HFFc6 (cell line): ENCODE measurements at places on chromosomes 1 and 21.

DNA sequence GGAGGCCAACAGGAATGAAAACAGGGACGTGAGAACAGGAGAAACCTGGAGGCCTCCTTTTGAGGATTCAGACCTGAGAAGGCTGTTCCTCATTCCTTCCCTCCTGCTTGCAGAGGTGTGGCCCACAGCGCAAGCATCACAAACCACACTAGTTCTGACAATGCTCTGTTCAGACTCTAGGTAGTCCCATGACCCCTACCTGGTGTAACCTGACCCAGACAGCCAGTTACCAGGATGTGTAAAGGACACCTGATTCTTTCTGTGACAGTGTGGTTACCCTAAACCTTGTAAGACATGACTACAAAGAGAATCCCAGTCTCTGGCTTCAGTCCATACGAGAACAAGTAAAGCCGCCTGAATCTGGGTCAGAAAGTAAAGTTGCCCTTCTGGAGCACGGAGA, 3.2 kb downstream of the MECR start:
- DNase-seq, result no peak

DNA sequence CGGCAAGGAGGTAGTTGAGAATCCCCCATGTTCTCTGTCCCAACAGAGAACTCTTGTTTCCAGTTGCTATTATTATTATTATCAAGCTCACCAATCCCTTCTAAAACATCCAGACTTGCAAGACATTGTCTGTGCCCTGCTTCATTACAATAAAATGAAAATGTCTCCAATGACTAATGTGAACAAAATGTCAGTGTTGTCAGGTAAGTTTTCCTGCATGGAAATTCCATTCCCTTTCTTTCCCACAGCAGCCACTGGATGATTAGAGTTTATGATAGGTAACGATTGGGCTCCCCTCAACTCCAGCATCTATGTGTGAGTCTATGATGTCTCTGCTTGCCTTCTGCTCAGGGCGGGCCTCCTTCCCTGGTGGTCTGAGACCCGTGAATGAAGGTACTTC, 8.9 kb upstream of the DYRK1A start:
- no peak for DNase-seq

DNA sequence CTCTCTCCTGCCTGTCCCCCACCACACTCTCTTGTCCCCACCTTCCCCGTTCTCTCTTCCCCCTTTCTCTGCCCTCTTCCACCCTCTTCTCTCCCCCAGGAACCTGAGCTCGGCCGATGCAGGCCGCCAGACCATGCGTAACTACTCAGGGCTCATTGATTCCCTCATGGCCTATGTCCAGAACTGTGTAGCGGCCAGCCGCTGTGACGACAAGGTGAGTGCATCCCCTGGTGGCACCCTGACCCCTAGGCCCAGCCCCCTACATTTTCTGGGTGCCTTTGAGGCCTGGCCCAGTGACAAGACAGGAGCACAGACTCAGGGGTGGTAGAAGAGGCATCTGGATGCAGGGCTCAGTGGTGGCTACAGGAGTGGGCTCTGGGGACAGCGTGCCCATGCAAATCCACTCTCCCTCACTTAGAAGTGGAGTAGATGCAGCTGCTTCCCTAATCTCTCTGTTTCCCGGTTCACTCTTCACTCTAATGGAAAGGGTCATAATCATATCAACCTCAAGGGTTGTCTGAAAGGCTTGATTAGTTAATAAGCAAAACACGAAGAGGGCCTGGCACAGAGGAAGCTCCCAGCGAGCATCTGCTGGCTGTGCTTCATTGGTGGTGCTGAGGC, 37.0 kb downstream of the PKP1 start:
- DNase-seq, result no peak

GRCh38 chr1:109822749-109823542, 59.2 kb upstream of the EPS8L3 start:
- DNase-seq, result no peak

DNA sequence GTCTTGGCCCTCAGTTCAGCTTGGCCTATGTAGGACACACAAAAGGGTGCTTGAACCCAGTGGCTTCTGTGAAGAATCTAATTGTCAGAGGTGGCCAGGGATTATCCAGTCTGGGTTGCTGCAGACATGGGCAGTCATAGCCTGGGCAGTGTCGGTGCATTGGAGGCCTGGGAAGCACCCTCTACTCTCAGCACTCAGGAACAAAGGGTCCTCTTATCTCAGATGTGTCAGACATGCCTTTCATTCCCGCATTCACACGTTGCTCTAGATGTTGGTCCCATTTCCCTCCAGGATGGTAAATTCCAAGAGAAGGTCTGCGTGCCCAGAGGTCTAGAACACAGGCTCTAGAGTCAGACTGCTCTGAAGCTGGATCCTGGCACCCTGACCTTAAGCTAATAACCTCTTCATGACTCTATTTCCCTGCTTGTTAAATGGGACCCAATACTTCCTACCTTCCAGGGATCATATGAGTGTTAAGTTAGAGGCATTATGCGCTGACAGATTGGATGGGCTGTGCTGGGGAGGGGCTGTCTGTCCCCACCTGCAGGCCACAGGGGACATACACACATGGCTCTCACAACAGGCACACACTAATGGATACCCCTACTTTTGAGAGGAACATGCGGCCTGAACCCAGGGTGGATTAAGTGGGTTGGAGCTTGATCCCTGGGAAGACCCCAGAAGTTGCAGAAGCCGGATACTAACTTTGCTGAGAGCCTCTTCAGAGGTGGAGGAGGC, 16.5 kb upstream of the EDN2 start:
- DNase-seq, result no peak
